Skeletal muscle cell (primary cell): ENCODE measurements at places on chromosomes 5 and 9.

DNA sequence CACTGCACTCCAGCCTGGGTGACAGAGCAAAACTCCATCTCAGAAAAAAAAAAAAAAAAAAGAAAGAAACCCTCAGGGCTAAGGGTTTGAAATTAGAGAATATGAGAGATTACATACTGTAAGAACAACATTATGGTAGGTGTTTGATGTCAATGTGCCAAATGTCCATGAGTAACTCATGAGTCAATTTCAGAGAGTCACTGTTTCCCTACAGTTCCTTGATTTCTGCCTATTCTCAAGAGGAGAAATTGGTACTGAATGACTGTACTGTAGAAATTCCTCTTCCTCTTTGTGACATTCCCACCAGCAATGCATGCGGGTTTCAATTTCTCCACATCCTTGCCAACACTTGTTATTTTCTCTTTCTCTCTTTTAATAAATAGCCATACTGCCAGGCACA is 35.2 kb downstream of the MARVELD2 start:
- peak; percentile 44 for DNase-seq

DNA sequence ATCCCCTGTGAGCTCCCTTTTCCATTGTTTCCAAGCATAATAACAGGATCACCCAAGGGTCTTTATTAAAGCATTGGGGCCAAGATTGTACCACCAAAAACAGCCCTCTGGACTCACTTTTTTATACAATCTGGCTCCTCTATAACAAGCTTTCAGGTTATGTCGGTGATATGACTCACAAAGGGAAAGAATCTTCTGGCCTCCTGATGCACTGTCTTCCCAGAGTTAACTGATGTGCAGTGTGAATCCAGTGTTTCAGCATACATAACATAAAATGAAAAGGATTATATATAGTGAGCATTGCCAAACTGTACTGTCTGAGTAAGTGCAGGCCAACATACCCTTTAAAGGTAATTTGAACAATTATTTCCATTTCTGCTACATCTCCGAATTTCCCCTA is 33.9 kb upstream of the MAN2A1 start:
- no peak for DNase-seq

DNA sequence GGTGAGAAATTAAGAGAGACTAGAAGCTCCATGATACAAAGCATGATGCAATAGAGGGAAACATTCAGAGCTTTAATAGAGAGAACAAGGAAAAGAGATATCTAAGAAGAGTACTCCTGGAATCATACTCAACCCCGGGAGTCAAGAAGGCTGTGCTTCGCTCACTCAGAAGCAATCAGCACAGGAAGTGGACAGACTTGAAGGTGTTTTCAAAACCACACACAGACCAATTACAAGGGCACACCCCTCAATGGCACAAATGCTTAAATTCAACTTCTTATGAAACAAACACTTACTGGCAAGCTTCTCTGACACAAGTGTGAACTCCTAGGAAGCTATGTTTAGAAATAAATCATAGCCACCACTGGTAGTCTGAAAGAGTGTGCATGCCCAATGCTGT is 462.3 kb downstream of the GABRG2 start:
- no peak for DNase-seq

DNA sequence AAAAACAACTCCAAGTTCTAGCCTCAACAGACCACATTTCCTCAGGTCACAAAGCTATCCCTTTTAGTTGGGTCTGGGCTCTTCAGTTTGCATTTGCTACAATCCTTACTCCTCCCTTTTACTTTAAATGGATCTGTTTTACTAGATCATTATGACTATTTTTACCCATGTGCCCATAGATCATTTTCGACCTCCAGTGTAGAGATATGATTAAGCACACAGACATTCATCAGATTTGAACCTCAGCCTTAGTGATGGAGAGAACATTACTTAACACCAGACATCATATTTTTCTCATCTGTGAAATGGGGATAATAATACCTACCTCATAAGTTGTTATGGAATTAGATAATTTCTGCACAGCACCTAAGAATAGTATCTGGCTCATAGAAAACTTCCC is 141.9 kb downstream of the NPR3 start:
- DNase-seq = no peak

DNA sequence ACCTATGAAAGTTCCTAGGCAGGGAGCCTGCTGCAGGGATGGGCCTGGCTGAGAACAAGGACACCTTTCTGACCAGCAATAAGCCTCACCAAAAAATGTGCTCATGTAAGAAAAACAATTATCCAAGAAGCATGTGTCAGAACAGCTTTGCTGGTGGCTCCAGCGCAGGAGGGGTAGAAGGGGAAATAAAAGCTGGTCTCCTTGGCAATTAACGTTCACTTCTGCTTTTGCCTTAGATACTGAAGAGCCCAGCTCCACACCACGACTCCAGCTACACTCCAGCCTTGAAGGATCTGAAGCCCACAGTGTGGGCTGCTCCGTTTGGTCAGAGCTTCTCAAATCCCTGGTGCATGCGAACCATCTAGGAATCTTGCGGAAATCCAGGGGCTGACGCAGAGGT is 107.6 kb upstream of the PHYKPL start:
- no peak for DNase-seq

- DNase-seq = no peak
Observed at GRCh38 chr9:129237164-129237611, 59.1 kb upstream of the IER5L start.

GRCh38 chr5:36495611-36496010 is 110.8 kb upstream of the SLC1A3 start:
- DNase-seq = no peak

GRCh38 chr9:95609426-95609825 is 92.7 kb upstream of the PTCH1 start:
- no peak for DNase-seq

DNA sequence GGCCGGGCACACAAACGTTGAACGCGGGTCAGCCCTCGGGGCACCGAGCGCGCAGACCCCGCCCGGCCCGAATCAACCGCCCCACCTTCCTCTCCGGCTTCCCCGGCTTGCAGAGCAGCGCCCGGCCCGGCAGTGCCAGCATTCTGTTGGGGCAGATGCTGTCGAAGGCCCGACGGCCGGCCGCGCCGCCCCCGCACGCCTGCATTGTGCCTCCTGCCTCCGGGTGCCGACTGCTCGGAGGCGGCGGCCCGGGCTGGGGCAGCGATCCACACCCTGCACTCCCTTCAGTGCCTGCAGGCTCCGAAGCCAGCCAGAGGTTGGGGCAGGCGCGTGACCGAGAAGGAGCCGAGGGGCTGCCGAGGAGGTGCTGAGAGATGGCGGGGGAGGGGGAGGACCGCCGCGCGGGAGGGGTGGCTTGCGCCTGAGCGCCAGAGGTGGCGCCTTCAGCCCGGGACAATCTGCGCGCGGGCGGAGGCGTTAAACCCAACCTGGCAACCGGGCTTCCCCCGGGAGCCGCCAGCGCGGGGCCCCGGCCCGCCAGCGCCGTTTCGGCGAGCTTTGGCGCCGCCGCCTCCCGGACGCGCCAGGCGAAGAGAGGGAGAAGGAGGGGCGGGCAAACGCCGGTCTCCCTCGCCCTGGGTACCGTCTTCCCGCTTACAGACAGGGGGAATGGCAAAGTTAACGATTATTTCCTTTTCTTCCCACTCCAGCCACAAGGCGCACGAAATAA is at the start of gene MCIDAS:
MCIDAS (minus strand) TSS at position 382 of the 730 bp plus-strand sequence; CDS start at position 205, 177 bp downstream.
- DNase-seq = no peak

GRCh38 chr5:140982083-140982716 is 15.9 kb downstream of the PCDHAC2 start:
- DNase-seq = no peak

GRCh38 chr5:176943816-176944215 is 44.7 kb upstream of the HK3 start:
- DNase-seq = no peak

- DNase-seq = no peak
Observed at GRCh38 chr5:77449981-77450380, 42.1 kb downstream of the WDR41 start.
